ENCODE measurements at places on chromosomes 4 and X. TPM values are rescaled to one million over a fixed set of nuclear protein-coding genes. Genes with fewer than 3 reads are reported as not detected.

GRCh38 chrX:57266275-57266674 lies 20.2 kb upstream of the FAAH2 start:
- DNase-seq = no peak

DNA sequence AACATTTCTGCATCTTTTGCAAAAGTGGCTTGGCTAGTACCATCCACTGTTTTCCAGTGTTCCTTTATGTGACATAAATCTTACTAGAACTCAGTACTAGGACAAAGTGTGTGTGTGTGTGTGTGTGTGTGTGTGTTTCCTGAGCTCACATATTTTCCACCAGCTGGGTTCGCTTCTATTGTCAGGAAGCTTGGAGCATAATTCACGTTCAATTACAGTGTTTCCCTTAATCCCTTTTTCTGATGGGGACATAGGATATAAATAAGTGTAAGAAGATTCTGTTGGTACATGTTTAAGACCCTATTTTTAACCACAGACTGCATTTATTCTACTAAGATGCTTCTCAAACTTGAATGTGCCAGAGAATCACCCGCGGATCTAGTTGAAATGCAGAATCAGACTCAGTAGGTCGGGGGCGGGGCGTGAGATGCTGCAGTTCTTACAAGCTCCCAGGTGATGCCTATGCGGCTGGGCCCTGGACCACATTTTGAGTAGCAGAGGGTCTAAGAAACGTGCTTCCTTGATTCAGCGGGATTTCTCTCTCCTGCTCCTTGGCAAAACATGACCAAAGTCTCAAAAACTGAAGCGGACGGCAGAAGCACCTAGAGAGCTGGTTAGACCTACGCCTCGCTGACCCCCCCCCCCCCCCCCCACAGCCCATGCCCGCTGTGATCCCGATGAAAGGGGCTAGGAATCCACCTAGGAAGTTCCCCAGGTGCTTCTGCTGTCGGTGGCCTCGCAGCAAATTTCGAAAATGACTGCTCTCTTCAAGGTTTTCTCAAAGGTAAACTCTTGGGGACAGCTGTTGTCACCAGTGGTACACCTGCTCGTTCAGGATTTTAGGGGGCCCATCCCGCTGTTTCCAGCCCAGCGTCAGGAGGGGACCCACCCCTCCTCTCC lies 797 bp downstream of the CD99L2 start:
- DNase-seq = no peak

DNA sequence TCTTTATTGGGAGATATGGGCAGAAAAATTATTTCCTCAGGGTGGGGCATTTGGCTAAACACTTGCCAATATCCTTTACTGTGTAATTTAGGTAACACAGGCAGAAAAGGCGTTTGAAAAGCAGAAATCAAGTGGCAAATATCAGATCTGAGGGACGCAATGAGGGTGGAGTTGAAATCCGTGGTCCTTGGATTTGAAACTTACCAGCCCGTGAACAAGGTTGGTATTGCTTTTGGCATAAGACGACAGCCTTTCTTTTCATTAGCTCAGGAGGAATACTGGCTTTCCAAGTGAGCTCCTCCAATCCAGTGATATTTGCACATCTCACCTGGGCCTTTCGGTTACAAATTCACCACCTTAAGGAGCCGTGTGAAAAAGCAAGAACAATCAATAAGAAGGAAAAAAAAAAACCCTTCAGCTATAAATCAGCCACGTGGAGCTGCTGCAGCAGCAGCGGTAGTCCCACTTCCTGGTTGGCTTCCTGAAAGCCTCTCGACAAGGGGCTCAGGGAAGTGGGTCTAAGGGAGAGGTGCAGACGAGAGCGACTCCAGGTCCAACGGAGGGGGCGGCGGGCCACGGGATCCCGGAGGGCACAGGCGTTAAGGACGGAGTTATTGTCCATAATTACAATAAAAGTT lies 734 bp upstream of the GALNT7 start:
- no peak for DNase-seq

DNA sequence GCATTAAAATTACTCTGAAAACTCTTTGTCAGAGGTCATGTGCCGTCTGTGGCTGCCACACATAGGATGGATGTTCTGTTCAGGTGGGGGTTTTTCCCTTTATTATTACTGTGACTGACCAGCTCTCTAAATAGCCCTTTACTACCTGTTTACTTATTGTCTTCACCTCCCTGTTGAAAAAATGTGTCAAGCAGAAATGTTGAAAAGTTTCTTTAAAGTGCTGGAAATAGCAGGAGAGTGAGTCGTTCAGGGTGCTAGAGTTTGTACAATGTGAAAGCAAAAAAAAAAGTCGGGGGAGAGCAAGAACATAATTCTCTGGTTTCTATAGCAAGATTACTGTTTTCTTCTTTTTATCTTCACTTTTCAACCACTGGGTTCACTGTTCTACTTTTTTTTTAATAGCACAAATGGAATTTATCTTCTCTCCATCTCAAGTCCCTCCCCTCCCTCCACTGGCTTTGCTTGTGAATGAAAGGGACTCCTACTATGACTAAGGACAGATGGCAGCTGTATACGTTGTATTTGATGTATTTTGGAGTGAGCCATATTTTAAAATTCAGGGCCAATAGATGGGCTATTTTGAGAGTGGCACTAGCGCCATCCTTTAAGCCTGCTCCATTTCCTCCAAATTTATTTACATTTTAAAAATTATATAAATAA lies 33.3 kb downstream of the ARX start:
- no peak for DNase-seq

FAM9B gene
- total RNA-seq = not detected

DNA sequence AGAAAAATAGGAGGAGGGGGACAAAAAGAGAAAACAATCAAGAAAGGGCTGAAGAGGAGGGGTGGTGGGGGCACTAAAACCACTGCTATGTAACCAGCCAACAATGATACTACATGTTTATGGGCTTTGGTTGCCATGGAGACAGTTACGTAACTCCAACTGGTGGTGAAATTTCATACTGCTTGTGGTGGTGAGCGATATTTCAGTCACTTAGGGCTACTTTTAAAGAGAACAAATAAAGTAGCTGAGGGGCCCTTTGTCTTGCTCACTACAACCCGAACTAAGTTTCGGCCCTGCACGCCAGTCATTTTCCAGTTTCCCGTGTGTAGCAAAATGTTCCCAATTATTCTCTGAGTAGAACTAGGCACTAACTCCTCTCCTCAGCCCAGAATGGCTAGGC lies 275.2 kb upstream of the EDA2R start:
- DNase-seq = no peak

DNA sequence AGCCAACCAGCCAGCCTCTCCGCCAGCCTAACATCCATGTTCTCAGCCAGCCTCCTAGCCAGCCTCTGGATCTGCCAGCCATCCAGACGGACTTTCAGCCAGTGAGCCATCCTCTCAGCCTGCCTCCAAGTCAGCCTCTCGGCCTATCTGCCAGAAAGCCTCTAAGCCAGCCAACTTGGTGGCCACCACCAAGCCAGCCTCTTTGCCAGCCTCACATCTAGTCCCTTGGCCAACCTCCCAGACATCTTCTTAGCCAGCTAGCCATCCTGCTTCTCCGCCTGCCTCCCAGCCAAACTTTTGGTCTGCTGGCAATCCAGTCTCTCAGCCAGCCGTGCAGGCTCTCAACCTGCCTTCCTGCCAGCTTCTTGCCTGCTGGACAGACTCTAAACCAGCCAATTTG lies 16.4 kb upstream of the ARAP2 start:
- DNase-seq = no peak

IL9R gene
- not detected for total RNA-seq

- no peak for DNase-seq
These were observed 66.4 kb upstream of the BANK1 start for GRCh38 chr4:101724093-101724492.

- DNase-seq = no peak
These were observed 139.9 kb upstream of the USP9X start for GRCh38 chrX:40945361-40945713.

All from osteocyte (in vitro differentiated cells).